Panc1 (cell line): ENCODE measurements at places on chromosomes 3 and 15. TPM values are rescaled to one million over a fixed set of nuclear protein-coding genes. Genes with fewer than 3 reads are reported as not detected.

DNA sequence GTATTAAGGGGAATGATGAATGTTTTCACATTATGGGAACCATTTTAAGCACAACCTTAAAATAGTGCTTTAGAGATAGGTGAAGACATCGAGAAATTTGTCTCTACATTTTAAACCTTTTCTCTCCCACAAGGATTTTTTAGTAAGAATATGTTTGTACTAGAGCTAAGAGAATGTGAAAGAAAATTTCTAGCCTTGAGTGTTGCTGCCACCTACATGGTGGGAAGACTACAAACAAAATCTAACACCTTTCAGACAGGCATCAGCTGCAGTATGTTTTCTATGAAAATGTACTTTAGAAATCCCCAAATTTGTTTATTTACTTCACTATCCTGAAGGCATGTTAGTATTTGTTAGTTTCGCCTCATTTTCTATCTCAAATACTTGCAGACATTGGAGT is 247.4 kb downstream of the WDR72 start:
- DNase-seq: no peak

IL17RB gene
- total RNA-seq: 15.9 TPM

DNA sequence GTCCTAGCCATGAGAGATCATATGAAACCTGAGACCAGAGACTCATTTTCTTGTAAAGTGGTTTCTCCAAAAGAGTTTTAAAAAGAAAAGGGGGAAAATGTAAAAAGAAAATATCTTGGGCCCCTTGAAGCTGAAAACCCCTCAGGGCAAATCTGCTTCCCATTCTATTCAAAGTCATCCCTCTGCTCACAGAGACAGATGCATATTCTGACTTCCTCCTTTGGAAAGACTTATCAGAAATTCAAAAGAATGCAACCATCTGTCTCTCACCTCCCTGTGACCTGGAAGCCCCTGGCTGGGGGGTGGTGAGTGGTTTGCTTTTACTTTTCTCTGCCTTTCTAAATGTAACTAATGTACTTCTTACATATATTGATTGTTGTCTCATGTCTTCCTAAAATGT is 1154.8 kb downstream of the NSUN3 start:
- DNase-seq: no peak

DNA sequence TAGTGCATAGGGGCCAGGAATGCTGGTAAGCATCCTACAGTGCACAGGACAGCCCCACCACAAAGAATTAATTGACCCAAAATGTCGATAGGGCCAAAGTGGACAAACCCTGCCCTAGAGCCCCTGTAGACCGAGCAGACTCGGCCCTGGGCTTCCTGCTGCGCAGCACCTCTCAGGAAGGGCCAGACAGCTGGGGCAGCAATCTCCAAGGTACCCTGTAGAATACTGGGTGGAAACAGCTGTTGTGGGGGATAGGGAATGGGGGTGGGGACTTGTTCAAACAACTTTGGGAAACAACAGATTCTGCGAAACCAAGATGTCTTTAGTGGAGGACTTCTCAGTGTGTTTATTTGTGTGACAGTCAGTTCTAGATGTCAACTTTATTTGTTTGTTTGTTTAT is 67.1 kb downstream of the MRPL46 start:
- no peak for DNase-seq

- DNase-seq: no peak
Observed at GRCh38 chr3:32453346-32453745, 49.3 kb downstream of the CMTM6 start.

SEMA3G gene
- total RNA-seq: 1.6 TPM

RASL12 gene
- 0.67 TPM for total RNA-seq

DNA sequence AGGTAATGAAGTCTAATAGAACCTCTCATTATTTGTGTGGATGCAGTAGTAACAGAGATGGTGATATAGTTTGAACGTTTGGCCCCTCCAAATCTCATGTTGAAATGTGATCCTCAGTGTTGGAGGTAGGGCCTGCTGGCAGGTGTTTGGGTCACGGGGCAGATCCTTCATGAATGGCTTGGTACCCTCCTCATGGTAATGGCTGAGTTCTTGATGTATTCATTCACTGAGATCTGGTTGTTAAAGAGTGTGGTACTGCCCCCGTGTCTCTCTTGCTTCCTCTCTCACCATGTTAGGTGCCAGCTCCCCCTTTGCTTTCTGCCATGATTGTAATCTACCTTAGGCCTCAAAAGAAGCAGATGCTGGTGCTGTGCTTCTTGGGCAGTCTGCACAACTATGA is 606.8 kb downstream of the UNC13C start:
- no peak for DNase-seq

GRCh38 chr3:27914199-27914598 is 192.1 kb upstream of the EOMES start:
- no peak for DNase-seq

GRCh38 chr15:56492791-56493555 is 28.0 kb upstream of the MNS1 start:
- no peak for DNase-seq

DNA sequence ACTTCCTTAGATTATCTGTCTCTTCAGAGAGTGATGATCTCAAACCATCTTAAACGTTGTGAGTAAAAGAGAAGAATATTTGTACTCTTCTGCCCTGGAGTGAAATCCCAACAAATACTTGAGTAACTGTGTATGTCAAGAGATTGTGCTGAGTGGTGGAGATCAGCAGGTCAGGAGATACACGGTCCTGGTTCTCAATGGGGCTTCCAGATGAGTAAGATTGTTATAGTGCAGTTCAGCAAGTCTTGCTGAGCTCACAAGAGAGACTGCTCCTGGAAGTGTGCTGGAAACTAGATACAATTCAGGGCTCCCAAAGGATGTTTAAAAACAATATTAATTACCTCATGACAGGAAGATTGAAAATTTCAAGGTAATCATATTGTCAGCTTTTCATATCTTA is 184.3 kb downstream of the AKAP13 start:
- no peak for DNase-seq

DNA sequence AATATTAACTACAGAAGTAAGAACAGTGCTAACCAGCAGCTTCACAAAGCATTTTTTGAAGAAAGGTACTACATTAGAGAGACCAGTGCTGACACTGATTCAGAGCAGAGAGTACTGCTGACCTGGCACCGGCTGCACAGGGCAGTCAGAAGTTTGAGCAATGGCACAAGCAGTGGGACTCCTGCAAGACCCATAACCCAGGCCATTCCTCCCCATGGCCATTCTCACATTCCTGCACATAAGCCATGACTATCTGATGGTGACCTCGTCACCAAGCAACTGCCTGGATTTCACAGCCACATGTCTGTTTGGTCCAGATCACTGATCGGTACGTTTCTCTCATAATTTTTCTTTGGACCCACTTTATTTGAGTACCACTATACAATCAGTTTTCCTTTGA is 88.7 kb downstream of the GPR156 start:
- no peak for DNase-seq

DNA sequence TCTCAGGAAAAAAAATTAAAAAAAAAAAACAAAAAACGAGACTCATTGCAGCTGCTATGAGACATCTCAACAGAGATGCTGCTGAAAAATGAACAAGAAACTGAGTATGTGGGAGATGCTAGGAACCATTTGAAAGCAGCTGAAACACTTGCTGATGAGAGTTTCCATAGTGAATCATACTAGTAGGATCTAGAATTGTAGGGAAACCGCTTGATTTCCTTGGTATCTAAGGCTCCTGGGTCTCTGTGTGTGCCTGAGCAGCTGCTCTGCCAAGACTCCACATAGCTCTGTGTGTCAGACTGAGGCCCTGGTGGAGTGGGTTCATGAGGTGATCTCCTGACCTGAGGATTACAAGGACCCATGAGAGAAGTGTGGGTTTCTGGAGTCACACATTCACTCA is 313.4 kb upstream of the NECTIN3 start:
- no peak for DNase-seq

GRCh38 chr3:64355401-64355807 is 130.1 kb upstream of the PRICKLE2 start:
- no peak for DNase-seq

HRG gene
- not detected for total RNA-seq

DNA sequence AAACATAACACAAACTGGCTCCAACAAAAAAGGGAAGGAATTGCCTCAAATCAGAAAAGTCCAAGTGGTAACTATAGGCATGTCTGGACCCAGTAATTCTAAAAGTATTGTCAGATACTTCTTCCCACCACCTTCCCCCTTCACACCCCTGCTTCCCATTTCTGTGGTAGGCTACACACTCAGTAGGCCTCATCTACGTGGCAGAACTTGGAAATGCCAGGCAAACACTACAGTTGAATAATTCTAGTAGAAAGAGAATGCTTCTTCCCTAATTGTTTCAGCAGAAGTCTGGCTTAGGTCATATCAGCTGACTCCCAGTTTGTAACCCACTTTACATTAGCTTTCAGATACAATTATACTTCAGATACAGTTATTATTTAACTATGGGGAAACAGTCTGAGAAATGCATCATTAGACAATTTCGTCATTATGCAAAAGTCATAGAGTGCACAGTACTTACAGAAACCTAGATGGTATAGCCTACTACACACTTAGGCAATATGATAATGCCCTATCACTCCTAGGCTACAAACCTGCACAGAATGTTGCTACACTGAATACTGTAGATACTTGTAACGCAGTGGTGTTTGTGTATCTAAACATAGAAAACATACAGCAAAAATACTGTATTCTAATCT is 6.4 kb downstream of the SETMAR start:
- DNase-seq: no peak

CLK3 gene
- 69.8 TPM for total RNA-seq

GPR149 gene
- total RNA-seq: not detected

GRCh38 chr3:112776000-112776399 is 70.7 kb downstream of the CD200R1L start:
- DNase-seq: no peak

DNA sequence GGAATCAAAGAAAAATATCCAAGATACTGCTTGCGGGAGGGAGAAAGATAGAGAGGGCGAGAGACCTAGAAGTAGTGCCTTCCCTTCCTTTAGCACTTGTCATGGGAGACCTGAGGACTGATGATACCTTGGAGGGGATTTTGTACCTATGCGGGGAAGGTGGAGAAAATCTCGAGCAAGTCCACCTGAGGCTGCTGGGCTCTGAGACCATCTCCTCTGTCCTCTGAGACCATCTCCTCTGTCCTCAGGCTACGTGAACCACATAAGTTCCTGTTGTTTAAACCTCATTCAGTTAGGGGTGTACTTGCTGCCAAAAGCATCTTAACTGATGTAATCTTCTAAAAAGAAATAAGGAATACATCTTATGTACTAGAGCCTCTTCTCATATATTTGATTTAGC is 164.9 kb downstream of the NR2F2 start:
- no peak for DNase-seq

STOML1 gene
- 6.9 TPM for total RNA-seq

CTXN2 gene
- 0.05 TPM for total RNA-seq

TLR9 gene
- not detected for total RNA-seq

DNA sequence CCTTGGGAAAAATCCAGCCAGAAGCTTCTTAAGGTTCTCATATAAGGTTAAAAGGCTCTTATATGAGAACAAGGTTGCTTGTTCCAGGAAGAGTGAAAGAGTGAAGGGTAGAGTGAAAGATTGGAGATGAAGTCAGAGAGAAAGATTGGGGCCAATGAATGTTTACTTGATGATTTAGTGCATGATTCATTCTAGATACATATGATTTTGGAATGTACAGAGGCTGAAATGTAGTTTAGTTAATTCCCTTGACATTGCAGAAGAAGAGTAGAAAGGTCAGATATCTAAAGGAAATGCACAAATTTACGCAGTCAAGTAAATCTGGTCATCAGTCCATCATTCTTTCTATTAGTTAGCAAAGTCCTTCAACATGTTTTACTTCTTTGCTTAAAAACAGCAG is 619.8 kb upstream of the ZNF717 start:
- no peak for DNase-seq

DISP2 gene
- total RNA-seq: 10.0 TPM

CAV3 gene
- not detected for total RNA-seq

DNA sequence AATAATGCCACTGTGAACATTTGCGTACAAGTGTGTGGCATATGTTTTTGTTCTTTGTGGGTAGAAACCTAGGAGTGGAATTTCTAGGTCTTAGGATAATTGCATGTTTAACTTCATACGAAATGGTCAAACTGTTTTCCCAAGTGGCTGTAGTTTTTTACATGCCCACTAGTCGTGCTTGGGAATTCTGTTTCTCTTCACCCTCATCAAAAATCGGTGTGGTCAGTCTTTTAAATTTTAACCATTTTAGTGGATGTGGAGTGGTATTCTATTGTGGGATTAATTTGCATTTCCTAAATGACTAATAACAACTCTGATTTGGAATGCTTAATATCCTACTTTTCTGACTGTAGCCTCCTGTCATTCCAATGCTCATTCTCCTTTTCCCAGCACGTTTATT is 27.6 kb downstream of the ZFAND6 start:
- DNase-seq: no peak
